Activated CD4-positive, alpha-beta T cell treated with anti-CD3 and anti-CD28 coated beads, Interleukin-2, amount 50 U/mL, for 1 hour (primary cell): ENCODE measurements at places on chromosomes 13 and 19.

DNA sequence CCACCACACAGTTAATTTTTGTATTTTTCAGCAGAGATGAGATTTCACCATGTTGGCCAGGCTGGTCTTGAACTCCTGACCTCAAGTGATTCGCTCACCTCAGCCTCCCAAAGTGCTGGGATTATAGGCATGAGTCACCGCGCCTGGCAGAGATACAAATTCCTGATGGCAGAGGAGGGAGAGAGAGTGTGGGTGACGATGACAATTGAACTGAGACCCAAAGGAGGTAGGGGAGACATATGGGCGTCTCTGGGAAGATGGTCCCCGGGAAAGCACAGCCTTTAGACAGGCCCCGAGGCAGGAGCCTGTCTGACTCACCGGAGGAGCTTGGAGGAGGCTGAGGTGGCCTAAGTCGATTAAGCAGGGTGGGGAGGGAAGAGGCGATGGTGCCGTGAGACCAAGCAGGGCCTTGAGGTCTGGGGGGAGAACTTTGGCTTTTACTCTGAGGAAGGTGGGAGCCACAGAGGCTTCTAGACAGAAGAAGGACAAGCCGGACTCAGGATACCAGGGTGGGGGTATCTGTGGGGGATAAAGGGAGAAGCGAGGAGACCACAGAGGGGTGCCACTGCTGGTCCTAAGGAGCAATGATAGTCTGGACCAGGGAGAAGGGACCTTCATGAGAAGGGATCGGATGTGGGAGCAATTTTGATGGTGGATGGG lies 38.2 kb downstream of the ARRDC2 start:
- no peak for DNase-seq

- DNase-seq: no peak
Observed at GRCh38 chr19:805600-806550, 8.6 kb downstream of the PTBP1 start.

GRCh38 chr13:98222081-98222554 lies 45.0 kb upstream of the RNF113B start:
- DNase-seq: no peak

- no peak for DNase-seq
Observed at GRCh38 chr13:50711996-50712395, 131.5 kb downstream of the DLEU7 start.

GRCh38 chr19:31670931-31671330 lies 321.7 kb upstream of the TSHZ3 start:
- no peak for DNase-seq

DNA sequence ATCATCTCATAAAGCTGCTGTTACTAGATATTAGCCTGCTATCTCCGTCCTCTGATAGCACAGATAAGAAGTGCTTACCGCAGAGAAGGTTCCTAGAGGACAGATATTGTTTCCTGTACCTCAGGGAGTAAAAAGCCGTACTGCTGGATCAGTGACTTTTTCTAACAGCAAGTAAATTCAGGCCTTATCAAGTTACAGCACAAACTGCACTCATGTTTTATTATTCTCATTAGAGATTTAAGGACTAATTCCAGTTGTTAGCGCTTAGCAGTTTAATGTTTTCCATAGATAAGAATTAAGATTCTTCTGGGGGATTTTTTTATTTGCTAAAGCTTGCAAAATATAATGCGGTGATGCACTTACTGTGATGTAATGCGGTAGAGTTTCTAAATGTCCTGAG lies 119.0 kb upstream of the OBI1 start:
- no peak for DNase-seq

DNA sequence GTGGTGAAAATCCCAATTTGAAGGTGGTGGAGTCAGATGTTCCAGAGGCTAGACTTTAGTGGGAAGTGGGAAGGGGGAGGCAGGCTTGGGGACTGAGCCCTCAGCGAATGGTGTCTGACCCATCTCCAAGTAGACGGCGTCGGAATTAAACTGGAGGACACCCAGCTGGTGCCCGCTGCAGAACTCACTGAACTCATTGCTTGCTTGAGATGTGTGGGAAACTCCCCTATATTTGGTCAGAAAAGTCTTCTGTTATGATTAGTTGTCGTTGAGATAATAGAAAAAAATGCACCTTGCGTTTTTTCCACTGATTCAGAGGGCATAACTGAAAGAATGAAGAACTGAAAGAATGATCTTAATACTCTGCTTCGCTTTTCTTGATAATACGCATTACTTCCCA lies 871 bp upstream of the ZNF583 start:
- DNase-seq: no peak

DNA sequence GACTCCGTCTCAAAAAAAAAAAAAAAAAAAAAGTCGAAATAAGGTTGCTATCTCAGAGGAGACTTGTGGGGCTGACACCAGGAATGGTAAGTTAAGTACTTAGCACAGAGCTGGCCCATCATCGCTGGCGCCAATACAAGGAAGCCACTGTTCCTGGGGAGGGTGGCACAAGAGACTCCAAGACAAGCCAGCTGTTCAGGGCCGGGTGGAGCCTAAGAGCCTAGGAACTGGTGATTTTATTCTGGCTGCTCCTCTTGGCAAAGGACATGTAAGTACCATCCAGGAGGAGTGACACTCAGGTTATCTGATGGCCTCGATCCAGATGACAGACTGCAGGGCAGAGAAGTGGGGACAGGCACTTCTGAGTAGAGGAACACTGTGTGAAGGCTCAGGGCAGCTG lies 3.8 kb downstream of the ELOF1 start:
- DNase-seq: no peak

DNA sequence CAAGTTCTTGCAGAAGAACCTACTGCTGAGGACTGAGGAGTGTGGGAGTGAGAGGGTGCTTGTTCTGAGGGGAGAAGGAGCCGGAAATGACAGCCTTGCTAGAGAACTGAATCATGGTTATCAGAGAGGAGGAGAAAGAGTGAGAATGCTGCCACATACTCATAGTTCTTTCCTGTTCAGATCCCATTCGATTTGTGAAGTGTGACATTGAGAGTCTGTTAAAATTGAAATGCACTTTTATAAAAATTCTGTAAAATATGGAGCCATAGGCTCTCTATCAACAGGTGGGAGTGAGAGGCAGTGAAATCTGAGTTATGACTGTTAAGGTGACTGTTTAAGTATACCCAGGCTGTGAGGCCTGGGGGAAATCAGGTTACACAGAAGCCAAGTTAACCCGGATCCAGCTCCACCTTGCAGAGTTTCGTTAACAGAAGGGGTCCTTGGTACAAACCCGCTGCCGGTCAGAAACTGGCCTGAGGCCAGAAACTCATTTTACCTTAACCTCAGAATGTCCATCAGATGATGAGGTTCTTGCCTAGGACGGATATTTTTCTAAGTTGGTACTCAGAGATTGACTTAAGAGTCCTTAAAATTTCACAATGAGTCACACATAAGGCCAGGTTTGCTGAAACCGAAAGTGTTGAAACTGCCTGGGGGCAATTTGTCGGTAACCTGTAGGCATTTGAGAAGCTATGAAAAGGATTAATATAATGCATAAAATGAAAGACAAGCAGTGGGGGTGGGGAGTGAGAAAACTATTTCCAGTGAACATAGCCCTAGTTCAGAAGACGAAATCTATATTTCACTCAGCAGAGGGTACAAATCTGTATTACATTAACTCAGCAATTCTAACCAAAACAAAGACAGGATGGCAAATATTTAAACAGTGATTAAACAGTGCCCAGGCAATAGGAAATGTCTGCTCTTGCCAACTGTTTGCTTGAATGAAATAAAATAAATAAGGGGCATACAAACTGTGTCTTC lies 350.5 kb downstream of the KCNRG start:
- DNase-seq: peak; percentile 14

DNA sequence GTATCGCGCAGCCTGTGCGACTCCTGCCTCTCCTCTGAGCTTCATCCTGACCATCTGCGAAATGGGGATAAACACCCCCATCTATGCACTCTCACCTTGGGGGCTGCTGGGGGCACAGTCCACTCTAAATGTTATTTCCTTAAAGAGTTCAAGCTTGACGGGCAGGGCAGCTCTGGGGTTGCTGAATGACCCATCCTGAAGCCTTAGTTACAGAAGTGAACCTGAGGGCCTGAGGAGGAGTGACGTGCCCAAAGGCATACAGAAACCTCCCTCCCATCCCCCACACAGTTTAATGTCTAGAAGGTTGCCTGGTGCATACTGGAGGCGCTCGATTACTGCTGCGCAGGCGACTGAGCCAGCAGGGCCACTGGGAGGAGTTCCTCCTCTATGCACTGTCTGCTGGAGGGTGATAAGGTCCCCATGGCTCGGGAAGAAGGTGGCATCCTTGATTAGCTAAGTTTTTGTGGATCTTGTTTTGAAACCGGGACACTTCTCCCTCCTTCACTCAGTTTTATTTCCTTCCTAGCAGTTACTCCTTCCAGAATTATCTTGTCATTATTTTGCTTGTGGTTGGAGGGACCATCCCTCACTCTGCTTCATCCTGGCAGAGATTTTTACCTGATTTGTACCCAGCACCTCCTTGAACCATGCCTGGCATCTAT lies 572 bp upstream of the FKBP8 start:
- DNase-seq: peak; percentile 68

GRCh38 chr13:22700246-22700887 lies 480.4 kb upstream of the SGCG start:
- no peak for DNase-seq

DNA sequence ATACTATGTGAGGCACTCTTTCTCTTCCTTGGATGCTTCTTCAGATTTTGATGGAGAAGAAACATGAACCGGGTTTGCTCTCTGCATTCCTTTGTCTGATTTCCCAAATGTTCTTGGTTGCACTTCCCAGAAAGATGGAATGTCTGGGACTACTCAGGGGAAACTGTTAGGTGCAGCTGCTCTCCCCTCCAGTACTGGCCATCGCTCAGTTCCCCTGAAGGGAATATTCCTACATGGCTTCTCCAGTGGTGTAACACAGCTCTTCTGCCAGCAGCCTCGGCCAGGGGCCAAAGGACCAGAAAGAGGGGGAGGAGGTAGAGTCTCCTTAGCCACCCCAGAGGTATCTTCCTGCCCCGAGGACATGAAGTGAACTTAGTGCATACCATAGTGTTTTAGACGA lies 33.5 kb upstream of the SPRY2 start:
- no peak for DNase-seq

GRCh38 chr19:8097198-8097597 lies 44.6 kb downstream of the CCL25 start:
- DNase-seq: no peak

- DNase-seq: no peak
Observed at GRCh38 chr13:74573654-74574053, 439.4 kb upstream of the KLF12 start.

- no peak for DNase-seq
Observed at GRCh38 chr19:31421856-31422255, 72.6 kb upstream of the TSHZ3 start.

GRCh38 chr19:57570707-57571106 lies 8.0 kb downstream of the ZNF416 start:
- no peak for DNase-seq

GRCh38 chr19:58361900-58362271 lies 665 bp downstream of the ZNF497 start:
- peak; percentile 10 for DNase-seq

DNA sequence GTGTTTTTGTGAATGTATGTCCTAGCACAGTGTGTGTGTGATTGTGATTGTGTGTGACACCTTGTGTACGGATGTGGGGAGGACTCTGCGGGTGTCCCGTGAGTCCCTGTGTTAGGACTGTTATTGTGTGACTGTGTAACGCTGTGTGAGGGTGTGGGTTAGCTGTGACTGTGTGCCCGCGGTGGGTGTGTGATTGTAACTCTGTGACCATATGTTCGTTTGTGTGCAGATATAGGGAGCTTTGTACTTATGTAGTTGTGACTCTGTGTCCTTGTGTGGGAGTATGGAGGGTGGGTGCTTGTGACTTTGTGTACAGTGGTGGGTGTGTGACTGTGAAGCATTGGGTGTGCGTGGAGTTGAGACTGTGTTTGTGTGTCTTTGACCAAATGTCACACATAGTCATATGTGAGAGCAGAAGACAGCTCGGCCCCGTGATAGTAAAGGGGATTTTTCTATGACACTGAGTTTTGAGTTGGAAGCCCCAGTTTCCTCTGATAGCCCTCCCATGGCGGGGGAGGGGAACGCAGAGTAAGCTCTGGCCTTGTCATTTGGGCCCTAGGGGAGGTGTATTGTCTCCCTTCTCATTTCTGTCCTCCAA lies 949 bp upstream of the ZNF260 start:
- DNase-seq: no peak

- DNase-seq: no peak
Observed at GRCh38 chr19:16208847-16209665, 11.3 kb downstream of the AP1M1 start.

DNA sequence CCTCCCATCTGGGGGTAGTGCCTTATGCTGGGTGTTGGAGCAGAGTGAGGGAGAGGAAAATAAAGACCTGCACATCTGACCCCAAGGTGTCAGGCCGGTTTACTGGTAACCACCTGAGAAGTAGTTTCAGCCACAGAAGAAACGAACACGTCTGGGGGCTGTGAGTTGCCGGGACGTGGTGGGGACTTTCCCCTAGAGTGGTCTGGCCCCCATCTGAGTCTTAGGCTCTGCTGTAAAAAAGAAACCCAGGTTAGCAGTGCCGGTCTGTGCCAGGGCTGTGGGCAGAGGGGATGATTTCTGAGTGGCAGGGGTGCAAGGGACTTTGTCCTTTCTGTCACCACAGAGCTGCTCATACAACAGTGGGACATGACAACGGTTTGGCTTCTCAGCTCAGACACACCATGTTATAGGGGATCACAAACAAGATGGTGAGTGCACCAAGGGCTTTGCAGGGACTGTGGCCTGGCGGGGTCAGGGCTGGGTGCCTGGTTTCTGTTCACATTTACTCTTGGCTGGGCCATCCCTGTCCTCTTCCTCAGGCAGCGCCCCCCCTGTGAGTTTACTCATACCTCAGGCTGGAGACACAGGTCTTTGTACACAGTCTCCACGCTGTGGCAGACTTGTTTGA lies 9.0 kb downstream of the GCDH start:
- no peak for DNase-seq

DNA sequence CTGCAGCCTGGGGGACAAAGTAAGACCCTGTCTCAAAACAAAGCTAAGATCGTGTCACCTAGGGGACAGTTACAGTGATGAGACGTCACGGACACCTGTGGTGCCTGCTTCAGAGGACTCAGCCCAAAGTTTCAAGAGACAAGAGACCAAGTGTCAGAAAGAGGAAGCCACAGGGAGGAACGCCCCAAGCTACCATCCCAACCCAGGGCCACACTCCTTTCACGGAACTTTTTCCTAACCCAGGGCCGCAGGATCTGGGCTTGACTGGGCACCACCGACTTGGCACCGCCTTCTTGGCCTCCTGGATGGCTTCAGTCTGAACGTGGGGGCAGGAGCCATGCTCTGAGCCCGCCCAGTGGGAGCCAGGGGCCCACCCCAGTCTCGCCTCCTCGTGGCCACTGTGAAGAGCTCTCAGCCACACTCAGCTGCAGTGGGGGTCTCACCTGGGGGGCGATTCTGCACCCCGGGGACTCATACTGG lies 8.5 kb downstream of the MOB3A start:
- no peak for DNase-seq

- peak; percentile 56 for DNase-seq
Observed at GRCh38 chr19:50607874-50608785, 31.6 kb downstream of the SYT3 start.

- no peak for DNase-seq
Observed at GRCh38 chr19:40932008-40932959, 50.3 kb upstream of the CYP2A7 start.
